Amygdala (tissue), 56 donors: ENCODE measurements at places on chromosomes 6 and 20.

GRCh38 chr20:12180107-12180661 is 262.5 kb downstream of the BTBD3 start:
- DNase-seq, result no peak

GRCh38 chr20:10558635-10559187 is 115.1 kb downstream of the JAG1 start:
- DNase-seq, result no peak

GRCh38 chr20:61647702-61648101 is 395.6 kb downstream of the CDH4 start:
- DNase-seq, result no peak

- DNase-seq, result no peak
Measured at GRCh38 chr20:2164966-2165365, 63.3 kb downstream of the STK35 start.

DNA sequence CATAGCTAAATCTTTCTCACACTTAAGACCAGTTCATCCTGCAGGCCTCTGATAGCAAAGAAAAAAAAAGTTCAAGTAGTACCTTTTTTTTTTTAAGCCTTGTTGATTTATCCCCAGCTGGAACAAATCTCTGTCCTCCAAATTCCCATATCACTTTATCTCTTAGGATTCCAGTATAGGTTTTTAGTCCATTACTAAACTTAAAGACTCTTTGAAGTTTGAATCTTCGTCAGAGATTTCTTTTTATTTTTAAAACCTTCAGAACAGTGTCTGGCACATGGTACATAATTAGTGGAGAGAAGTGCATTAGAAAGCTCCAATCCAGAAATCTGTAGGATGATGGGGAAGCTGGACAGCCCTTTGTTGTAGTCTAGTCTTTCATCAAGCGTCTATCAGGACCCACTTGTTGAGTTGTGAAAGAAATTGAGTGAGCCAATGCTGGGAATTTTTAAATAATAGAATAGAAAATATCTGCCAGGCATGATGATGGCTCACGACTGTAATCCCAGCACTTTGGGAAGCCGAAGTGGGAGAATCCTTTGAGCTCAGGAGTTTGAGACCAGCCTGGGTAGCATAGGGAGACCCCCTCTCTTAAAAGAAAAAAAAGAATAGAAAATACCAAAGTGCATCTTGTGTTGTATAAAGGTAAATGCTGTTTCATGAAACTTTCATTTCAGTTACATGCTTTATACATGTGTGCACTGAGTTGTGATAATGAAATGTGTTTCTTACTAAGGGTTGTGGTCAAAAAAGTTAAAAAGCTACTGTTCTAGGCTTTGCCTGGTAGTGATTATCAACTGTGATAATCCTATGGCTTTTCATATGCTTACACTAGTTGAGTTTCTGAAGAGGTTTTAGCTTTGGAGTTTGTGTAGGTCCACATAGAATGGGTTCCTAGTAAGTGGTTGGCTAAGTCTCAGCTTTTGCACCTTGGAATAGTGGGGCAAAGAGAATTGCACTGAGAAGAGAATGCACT is 3.2 kb downstream of the NFYA start:
- DNase-seq, result no peak

GRCh38 chr6:148324297-148324985 is 18.2 kb upstream of the SASH1 start:
- no peak for DNase-seq

DNA sequence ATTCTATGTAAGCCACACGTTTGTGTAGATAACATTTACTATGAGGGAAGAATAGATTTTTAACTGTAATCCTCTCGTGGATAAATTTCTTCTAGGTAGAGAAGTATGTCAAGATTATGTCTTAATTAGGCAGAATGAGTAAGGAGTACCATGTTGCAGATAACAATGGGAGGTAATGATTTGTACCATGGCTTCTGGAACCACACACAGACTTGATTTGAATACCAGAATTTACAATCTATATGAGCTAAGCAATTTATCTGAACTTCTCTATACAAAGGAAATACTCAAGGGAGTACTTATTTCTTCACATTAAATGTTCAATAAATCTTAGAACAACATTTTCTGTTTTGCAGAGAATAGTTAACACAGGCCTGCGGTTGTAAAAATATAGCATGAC is 51.5 kb downstream of the RPS12 start:
- DNase-seq, result no peak
